ENCODE measurements at places on chromosomes 6 and 20.

DNA sequence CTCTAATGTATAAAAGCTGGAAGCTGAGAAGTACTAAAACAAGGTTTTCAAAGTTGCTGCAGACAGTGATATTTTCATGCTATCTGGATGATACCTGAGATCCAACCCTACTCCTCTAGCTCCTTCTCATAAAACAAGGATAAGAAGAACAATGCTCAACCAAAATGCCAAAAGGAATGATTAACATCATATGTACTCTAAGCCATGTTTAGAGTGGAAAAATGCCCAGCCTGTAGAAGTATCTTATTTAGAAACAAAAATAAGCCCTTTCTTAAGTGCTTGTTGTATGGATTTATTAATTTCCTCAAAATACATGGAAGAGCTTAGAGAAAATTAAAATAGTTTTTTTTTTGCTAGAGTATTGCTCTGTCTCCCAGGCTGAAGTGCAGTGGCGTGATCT, 23.7 kb downstream of the ECHDC1 start:
- no peak for DNase-seq

- no peak for DNase-seq
Measured at GRCh38 chr6:111806165-111806547, 67.1 kb downstream of the FYN start.

- no peak for DNase-seq
Measured at GRCh38 chr6:128498234-128498633, 22.2 kb downstream of the PTPRK start.

- no peak for DNase-seq
Measured at GRCh38 chr6:139473731-139474130, 99.3 kb upstream of the CITED2 start.

DNA sequence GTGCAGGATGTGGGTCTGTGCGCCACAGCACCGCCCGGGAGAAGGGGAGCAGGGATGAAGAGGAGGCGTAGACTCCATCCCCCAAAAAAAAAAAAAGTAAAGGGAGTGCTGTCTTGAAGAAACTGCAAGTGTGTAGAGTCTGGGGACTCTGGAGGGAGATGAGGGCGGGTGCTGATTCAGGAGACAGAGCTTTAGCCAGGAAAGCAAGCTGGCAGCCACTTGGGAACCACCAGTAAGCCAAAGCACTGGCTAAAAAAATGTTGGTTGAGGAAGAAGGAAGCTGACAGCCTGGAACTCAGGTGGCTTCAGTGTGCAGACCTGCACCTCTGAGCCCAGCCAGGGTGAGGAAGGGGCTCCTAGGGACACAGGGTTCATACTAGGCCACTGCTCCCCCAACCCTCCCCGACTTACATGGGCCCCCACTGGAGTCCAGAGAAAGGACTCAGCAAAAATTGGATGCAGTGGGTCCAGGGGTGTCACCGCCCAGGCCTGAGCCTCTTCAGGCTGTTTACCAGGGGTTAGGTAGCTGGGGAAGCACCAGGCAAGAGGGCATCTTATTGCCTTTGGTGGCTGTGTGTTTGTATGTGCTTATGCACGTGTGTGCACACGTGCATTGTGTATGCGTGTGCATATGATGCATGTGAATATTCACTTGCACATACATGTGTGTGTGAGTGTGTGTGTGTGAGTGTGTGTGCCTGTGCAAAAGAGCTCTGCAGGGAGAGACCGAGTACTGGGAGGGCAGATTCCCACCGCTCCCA, 153.5 kb upstream of the MLN start:
- DNase-seq: no peak

DNA sequence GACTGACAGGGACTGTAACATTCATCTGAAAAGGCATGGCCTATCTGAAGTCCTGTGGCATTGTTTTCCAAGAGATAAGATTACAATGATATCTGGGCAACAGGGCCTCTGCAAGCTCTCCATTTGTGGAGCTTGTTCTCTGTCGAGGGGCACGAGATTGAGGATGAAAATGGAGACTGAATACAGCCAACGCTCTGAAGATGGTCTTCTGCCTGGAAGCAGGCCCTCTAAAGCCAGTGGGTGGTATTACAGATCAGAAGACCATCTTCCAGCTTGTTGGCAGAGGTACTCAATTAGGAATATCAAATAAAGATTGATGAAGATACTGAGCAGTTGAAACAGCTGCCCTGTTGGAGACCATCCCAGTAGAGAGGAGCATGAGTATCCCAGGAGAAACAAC, 288.2 kb downstream of the CENPW start:
- peak; percentile 14 for DNase-seq

DNA sequence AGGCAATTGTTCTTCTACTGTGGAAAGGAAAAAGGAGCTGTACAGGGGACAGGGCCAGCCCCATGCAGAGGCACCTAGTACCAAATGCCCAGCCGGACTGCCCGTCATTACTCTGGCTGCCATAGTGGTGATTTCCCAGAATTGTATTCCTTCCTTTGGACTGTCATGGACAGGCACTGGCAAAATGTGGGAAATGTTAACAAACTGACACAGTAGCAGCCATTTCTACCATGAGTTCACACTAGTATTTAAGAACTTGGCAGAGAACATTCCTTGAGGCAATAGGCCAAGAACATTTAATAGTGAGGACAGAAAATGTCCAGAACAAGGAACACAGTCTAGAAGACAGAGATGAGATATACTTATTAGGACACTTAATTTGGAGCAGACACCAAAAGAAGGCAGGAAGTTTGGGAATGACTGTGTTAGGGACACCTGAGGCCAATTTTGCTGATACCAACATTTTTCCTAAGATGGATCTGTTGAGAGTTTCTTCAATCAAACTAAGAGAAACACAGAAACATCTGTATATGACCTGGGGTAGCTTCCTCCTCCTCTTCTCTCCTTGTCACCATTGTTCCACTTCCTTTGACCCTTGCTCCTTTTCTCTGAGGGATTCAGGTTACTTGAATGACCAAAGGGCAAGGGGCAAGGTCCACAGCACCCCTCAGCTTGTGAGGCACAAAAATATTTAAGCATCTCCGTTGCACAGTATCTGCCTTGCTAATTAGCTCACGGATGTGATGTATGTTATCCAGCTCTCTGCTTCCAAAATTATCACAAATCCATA, 14.9 kb downstream of the ADTRP start:
- DNase-seq: no peak

DNA sequence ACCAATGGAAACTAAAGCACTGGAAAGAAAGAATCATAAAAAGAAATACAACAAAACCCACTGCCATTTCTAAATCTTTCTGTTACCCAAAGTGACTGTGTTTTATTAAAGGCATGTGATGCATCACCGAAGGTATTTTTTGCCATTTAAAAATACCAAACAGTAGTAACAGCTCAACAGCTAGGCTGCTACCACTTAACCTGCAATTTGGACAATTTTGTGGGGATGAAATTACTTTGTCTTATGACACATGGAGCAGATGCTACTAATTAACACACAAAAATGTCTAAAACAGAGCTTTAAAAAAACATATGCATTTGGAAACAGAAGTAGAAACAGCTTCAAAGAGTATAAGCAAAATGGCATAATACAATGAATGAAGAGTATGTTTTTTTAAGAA, 97.4 kb downstream of the ATXN1 start:
- DNase-seq: no peak

DNA sequence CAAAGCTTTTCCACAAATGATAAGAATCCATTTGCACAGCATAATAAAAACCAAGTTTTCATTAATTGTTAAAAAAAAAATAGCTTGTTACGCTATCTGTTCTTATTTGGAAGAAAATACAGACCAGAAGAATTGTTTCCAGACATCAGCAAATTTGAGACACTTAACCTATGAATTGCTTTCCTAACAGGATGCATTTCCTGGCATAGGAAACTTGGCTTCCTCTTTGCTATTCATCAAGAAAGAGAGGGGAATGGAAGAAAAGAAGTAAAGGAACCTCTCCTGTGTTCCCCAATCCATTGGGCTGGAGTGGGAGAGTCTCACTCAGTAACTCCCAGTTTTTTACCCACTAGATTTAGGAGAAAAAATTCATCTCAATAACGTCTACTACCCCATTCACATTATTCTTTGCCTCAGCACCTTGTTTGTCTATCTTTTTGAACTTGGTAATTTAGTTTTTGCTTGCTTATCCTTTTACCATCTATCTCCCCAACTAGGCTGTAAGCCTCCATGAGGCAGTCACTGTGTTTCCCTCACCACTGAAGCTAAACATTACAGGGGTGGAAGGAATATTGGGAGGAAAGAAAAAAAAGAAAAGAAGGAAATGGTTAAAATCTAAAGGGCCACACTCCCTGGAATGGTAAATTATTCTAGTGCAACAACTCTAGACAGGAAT, 150.3 kb downstream of the COL21A1 start:
- DNase-seq: no peak

- no peak for DNase-seq
Measured at GRCh38 chr20:56779452-56780143, 150.5 kb downstream of the TFAP2C start.

GRCh38 chr6:5174244-5174643, 86.5 kb downstream of the LYRM4 start:
- no peak for DNase-seq

DNA sequence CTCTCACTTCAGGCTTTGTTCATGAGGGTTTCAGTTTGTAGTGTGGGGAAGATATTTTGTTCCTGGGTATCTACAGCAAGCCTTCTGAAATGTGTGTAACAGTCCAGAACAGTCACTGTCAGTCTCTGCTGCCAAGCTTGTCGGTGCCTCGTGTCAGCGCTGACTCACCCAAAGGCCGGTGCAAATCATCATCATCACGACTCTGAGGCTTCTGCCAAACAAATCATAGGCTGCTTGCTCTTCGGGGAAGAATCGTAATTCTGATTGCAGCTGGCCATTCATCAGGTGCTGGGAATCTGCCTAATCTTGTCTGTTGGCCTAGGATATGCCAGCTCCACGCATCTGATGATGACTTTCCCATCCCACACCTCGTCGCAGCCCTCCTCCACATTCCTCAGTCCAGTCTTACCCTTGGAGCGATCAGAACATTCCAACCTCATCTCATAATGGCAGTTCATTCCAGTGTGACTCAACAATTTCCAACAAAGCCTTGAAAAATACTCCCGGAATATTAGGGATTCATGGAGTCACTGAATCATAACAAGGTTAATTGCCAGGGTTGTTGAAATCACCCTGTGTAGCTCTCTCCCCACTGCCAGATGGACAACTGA, 40.9 kb downstream of the ALDH8A1 start:
- peak; percentile 26 for DNase-seq

GRCh38 chr6:17928514-17929430, 58.7 kb downstream of the KIF13A start:
- DNase-seq: no peak

- peak; percentile 44 for DNase-seq
Measured at GRCh38 chr6:45486736-45487135, 109.0 kb upstream of the SUPT3H start.

GRCh38 chr20:36802326-36803222, 29.0 kb upstream of the DSN1 start:
- peak; percentile 34 for DNase-seq

- DNase-seq: no peak
Measured at GRCh38 chr6:150695652-150696051, 96.0 kb downstream of the PLEKHG1 start.

- DNase-seq: no peak
Measured at GRCh38 chr6:30837432-30837831, 46.9 kb upstream of the DDR1 start.

DNA sequence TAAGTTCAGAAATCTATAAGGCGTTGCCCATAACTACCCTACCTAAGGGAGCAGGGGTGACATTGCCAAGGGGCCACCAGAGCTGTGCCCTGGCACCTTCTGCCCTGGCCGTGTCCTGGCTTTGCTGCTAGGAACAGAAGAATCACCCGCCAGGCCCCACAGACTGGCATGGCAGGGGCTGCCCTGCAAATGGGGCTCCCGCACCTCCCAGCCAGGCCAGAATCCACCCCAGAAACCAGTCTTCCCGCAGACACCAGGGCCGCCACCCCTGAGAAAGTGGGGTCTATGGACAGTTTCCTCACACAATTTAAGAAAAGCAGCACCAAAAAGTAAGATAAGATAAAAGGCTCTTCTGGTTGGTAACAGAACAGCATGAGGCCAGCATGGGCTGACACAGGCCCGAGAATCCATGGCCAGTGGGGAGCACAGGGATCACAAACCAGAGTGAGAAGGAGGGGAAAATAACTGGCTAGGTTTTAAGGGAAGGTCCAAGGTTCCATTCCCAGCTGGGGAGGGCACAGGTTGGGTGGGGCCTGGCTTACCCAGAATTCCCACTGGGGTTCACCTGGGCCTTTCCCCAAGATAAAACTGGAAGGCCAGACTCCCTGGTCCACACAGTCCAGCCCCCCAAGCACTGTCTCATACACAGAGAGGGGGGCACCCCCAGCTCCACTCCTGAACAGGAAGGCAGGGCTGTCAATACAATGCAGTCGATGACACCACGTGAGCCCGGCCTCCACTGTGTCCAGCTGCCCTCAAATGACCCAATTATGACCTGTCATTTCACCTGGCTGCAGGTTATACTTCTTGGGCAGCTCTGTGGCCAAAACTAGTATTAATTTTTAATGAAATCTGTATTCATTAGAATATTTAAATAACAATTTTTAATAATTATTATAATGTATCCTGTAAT, 59.4 kb downstream of the PYGB start:
- no peak for DNase-seq

GRCh38 chr6:44800171-44800783, 412.8 kb downstream of the CDC5L start:
- DNase-seq: no peak

- DNase-seq: peak; percentile 12
Measured at GRCh38 chr6:91697010-91697695, 1110.3 kb upstream of the MAP3K7 start.

DNA sequence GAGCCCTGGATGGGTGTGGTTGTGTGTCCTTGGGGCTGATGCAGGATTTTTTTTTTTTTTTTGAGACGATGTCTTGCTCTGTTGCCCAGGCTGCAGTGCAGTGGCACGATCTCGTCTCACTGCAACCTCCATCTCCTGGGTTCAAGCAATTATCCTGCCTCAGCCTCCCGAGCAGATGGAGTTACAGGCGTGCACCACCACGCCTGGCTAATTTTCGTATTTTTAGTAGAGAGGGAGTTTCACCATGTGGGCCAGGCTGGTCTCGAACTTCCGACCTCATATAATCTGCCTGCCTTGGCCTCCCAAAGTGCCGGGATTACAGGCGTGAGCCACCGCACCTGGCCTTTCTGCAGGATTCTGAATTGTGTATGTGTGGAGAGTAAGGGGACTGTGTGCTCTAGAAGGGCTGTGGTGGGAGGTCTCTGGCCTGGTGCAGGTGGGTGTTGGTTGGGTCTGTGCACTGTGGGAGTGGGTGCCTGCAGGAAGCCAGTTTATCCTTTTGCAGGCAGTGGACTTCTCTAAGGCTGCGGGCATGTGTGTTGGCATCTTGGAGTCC, 11.0 kb upstream of the ID1 start:
- no peak for DNase-seq

GRCh38 chr20:59676851-59677182, 72.5 kb downstream of the PHACTR3 start:
- DNase-seq: no peak
